Fibroblast of the conjunctiva (primary cell): ENCODE measurements at places on chromosomes 11 and 22.

DNA sequence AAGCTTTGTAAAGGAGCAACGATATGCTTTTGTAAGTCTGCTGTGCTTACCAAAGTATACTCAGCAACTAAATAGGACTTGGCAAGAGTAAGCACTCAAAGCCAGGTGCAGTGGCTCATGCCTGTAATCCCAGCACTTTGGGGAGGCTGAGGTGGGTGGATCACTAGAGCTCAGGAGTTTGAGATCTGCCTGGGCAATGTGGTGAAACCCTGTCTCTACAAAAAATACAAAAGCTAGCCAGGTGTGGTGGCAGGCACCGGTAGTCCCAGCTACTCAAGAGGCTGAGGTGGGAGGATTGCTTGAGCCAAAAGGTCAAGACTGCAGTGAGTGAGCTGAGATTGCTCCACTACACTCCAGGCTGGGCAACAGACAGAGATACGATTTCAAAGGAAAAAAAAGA is 67.5 kb downstream of the PAK1 start:
- no peak for DNase-seq

GRCh38 chr11:69359735-69360480 is 66.0 kb downstream of the MYEOV start:
- DNase-seq: no peak

DNA sequence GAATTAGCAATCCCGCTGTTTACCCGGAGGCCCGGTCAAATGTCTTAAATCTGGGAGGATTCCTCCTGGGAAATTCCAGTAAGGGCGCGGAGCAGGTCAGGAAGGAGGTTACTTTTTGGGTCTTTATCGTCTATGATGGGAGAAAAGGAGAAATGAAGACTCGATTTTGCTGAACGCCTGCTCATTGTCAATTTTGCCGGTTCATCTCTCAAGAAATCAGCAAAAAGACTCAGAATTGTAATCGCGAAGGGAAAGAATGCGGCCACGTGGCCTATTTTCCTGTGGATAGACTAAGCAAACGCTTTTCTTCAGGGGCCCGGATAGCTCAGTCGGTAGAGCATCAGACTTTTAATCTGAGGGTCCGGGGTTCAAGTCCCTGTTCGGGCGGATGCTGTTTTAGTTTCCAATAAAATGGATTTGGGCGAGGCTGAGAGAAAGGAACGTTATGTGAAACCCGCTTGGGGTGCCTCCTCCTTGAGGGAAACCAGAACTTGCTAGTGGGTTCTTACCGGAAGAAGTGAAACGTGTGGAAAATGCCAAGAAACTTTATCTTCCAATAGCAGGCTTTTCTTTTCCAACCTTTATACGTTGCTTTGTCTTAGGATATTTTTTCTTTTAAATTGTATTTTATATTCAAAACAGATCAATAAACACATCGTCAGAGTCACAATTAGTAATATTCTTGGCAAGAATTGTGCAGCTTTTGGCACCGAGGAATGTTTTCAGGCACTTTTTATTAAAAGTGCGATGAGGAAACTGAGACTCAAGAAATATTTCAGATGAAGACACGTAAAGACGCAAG is 45.0 kb downstream of the OR4D9 start:
- peak; percentile 79 for DNase-seq

- no peak for DNase-seq
Observed at GRCh38 chr11:61553373-61554171, 27.3 kb downstream of the SYT7 start.

DNA sequence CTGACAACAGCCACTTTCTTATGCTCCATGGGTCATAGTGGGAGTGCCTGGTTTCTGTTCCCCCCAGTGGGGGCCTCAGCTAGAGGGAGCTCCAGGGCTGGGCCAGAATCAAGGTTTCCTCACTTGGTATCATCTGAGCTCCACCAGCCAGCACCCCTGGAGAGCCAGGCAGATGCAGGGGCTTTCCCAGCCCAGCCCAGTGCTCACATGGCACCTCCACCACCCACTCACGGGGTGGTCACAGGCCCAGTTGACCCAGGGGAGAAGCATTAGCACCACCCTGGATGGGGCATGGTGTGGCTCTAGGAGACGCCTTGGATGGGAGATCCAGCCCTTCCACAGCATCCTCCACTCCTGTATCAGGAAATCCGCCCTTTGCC is 24.1 kb upstream of the WNT7B start:
- DNase-seq: no peak
